Small intestine (tissue), 16 donors: ENCODE measurements at places on chromosomes 1 and 21. TPM values are rescaled to one million over a fixed set of nuclear protein-coding genes. Genes with fewer than 3 reads are reported as not detected.

DNA sequence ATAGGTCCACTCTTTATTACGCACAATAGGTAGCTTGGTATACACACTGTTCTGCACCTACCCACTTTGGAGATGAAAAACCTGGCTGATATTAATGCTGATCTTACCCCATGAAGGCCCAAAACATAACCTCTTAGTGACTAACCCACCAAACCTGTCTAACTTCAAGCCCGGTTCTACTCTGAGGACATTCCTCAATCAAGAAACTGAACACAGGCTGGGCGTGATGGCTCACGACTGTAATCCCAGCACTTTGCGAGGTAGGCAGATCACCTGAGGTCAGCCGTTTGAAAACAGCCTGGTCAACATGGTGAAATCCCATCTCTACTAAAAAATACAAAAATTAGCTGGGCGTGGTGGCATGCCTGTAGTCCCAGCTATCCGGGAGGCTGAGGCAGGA lies 50.5 kb downstream of the EYA3 start:
- no peaks in the 10 kb centered on the region for H3K4me1 ChIP-seq
- peaks cover 10% of the 10 kb centered on the region for H3K36me3 ChIP-seq
- H3K27me3 ChIP-seq: no peaks in the 10 kb centered on the region
- no peak overlapping the region for H3K4me3 ChIP-seq

Gene GNG5
- 226 TPM for polyA plus RNA-seq

DNA sequence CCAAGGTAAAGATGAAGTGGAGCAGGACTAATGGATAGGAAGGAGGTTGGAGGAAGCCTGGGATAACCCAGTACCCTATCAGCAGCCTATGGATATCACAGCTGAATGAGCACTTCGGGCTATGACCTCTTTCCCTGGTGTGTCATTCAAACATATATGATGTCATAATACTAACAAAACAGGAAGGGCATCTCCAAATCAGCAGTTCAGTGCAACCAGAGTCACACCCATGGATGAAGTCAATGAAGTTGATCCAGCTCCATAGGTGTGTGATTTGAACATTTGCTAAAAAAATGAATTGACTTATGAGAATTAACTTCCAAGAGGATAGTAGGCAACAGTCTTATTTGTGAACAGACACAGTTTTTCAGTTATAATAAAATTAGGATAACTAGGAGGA lies 1.7 kb upstream of the C1orf116 start:
- no peaks in the 10 kb centered on the region for H3K36me3 ChIP-seq
- peak; percentile 36 for DNase-seq
- H3K27me3 ChIP-seq: no peaks in the 10 kb centered on the region
- no peak overlapping the region for H3K4me3 ChIP-seq

Gene S100A3
- polyA plus RNA-seq: 2.1 TPM
